Stimulated activated CD4-positive, alpha-beta T cell treated with anti-CD3 and anti-CD28 coated beads, Interleukin-2, amount 100 ng/mL, for 24 hours (primary cell): ENCODE measurements at places on chromosomes 11 and 22.
A peak's percentile ranks its signal among the peaks of the same experiment; 100 is the strongest.

- DNase-seq: peak; percentile 39
These were observed 1.7 kb upstream of the CALCA start for GRCh38 chr11:14973621-14974514.

DNA sequence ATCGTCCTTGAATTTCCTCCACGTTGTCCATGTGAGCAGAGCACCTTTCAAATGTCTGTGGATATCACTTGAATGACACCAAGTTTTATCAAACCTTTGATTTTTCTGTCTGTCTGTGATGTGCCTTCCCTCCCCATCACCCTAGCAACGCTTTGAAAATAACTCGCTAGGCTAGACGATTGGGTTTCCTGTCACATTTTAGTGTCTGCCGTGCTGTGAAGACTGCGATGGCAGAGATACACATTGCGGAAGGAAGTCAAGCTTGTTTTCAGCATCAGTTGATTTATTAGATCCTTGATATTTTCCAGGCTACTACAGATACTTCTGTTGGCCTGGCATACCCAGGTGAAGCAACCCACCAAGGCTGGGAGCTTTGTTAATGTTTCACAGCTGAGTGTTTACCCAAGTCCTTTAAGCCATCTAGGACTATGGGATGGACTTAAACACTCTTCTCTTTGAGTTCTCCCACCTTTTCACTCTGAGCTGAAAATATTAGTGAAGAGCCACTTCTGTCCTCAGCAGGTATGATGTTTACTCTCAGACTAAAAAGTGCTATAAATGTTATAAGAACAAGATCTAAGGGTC, 93.6 kb upstream of the CD44 start:
- peak; percentile 59 for DNase-seq

DNA sequence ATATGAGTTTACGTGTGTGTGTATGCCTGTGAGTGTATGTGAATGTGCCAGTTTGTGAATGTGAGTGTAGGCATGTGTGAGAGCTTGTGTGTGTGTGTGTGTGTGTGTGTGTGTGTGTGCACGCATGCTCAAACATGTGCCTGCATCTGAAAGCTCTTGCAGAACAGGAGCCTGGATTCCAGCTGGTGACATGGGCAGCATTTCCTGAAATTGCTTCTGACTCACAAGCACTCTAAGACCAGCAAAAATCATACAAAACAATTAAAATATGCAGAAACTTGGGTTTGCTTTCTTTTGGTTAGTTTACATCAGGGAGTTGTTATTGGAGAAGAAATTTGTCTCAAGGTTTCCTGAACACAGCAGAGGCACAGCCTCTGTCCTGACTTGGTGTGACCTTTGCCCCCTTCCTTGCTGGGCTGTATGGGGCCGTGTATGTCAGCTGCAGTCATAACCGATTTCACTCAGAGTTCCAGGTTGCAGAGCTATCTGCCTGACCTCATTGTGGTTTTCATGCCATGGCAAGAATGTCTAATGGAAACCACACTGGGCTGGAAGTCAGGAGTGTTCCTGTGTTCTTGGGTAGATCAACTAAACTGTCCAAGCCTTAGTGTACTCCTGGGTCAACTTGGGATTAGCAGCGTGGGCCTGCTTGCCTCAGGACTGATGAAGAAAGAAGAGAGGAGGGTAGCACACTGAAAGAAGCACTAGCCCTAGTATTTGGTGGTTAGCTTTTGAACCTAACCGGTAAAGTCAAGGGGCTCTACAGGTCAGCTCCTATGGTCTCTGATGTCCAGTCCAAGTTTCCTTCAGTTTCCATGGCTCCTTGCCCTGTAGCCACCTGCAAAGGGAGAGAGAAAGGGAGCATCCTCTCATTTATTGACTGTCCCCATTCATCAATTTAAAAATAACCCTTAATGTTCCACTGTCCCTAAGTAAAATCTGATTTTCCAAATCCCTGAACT, 143.7 kb downstream of the SNX19 start:
- no peak for DNase-seq

- no peak for DNase-seq
These were observed 2.5 kb downstream of the CHORDC1 start for GRCh38 chr11:90220391-90220790.

- no peak for DNase-seq
These were observed 16.9 kb upstream of the PEX26 start for GRCh38 chr22:18060646-18061620.

- DNase-seq: no peak
These were observed 17.1 kb downstream of the USH1C start for GRCh38 chr11:17526931-17527627.

DNA sequence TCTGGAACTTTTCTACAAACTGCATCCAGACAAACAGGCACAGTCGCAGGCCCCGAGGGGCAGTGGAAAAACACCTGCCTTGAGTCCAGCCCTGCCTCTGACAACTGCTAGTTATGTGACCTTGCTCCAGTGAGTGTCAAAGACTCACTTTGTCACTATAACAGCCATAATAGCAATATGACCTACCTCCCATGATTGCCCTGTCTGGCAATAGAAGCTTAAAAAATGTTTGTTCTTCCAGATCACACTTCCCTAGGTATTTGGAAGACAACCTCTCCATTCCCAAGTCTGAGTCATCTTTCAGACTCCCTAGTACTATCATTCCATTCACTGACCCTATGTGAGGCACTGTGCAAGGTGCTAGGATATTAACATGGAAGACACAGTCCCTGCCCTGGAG, 74.5 kb downstream of the RPL27A start:
- DNase-seq: no peak

DNA sequence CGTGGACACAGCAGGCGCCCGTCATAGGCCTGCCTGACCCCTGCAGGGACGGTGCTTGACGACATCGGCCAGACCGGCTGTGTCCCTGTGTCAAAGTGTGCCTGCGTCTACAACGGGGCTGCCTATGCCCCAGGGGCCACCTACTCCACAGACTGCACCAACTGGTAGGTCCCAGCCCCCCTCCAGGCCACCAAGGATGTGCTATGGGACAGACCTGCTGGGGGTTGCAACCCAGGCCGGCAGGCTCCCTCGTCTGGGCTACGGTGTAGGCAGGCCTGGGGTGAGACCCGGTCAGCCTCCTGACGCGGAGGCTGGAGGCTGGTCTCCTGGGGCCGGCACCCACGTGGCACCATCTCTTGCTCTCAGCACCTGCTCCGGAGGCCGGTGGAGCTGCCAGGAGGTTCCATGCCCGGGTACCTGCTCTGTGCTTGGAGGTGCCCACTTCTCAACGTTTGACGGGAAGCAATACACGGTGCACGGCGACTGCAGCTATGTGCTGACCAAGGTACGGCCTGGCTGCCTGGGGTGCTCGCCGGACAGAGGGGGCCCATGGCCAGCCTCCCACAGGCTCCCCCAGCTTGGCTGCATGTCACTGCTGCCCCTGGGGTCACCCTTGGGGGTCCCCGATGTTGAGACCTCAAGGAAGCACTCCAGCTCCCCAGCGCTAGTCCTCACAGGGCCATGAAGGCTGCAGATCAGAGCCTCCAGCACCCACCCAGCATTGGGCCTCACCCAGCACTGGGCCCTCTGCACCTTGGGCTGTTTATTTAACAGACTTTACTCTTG, 7.7 kb downstream of the MUC5AC start:
- no peak for DNase-seq
